Osteocyte (in vitro differentiated cells): ENCODE measurements at places on chromosomes 6 and 20. TPM values are rescaled to one million over a fixed set of nuclear protein-coding genes. Genes with fewer than 3 reads are reported as not detected.

The BMP5 gene
- total RNA-seq, result not detected in 2 replicates

The HRH3 gene
- not detected in 2 replicates for total RNA-seq

The FKBP1C gene
- 0.55 and 1.2 TPM in 2 replicates for total RNA-seq

The CEP57L1 gene
- total RNA-seq, result 11.0 and 13.2 TPM in 2 replicates

The TNFAIP3 gene
- total RNA-seq, result 12.0 and 17.4 TPM in 2 replicates

The MEI4 gene
- not detected in 2 replicates for total RNA-seq

The ADRM1 gene
- total RNA-seq, result 82.6 and 83.9 TPM in 2 replicates

The TBX18 gene
- 5.4 and 8.0 TPM in 2 replicates for total RNA-seq

The PTK6 gene
- total RNA-seq, result 0.13 TPM in 1 of 2 replicates, not detected in the other

The PRDM1 gene
- 0.29 TPM in 1 of 2 replicates, not detected in the other for total RNA-seq

The BTNL2 gene
- not detected in 2 replicates for total RNA-seq

The MUC21 gene
- total RNA-seq, result not detected in 2 replicates

GRCh38 chr6:75196081-75196687 lies 9.7 kb downstream of the COL12A1 start:
- peaks cover 48% of the 10 kb centered on the region for H3K4me1 ChIP-seq
- H3K27me3 ChIP-seq, result no peaks in the 10 kb centered on the region
- DNase-seq, result no peak
- no peak overlapping the region for H3K4me3 ChIP-seq
- peaks cover 53% of the 10 kb centered on the region for H3K36me3 ChIP-seq

- DNase-seq, result no peak
- no peaks in the 10 kb centered on the region for H3K27me3 ChIP-seq
- no peak overlapping the region for H3K4me3 ChIP-seq
- H3K36me3 ChIP-seq, result peaks cover 58% of the 10 kb centered on the region
- H3K27ac ChIP-seq, result no peak overlapping the region
- H3K4me1 ChIP-seq, result no peaks in the 10 kb centered on the region
These were observed 13.1 kb downstream of the FUCA2 start for GRCh38 chr6:143498428-143498827.

DNA sequence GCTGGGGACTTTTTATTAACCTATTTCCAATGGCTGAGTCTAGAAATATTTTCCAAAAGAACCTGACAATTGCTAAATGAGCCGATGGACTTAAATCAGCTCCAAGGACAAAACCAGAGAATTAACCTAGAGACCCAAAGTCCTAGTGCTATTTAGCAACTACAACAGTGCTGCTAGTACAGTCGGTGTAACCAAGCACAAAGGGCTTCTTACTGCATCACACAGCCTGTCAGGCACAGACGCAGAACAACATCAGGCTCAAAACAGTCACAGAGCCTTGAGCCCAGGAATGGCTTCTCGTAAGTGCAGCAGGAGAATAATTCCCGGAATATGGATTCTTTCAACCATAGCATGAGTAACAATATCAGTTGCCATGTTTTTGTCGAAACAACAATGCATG lies 70.0 kb downstream of the GFOD1 start:
- H3K27me3 ChIP-seq, result no peaks in the 10 kb centered on the region
- H3K36me3 ChIP-seq, result no peaks in the 10 kb centered on the region
- DNase-seq, result no peak
- H3K4me3 ChIP-seq, result no peak overlapping the region
- peaks cover 11% of the 10 kb centered on the region for H3K4me1 ChIP-seq

- H3K27ac ChIP-seq, result no peak overlapping the region
- no peaks in the 10 kb centered on the region for H3K4me1 ChIP-seq
These were observed 196.1 kb upstream of the QKI start for GRCh38 chr6:163218361-163218894.

- H3K27ac ChIP-seq, result no peak overlapping the region
- peaks cover 38% of the 10 kb centered on the region for H3K4me1 ChIP-seq
- peaks cover 3% of the 10 kb centered on the region for H3K36me3 ChIP-seq
- H3K27me3 ChIP-seq, result no peaks in the 10 kb centered on the region
- DNase-seq, result no peak
These were observed 45.4 kb downstream of the CDS2 start for GRCh38 chr20:5172167-5172601.

DNA sequence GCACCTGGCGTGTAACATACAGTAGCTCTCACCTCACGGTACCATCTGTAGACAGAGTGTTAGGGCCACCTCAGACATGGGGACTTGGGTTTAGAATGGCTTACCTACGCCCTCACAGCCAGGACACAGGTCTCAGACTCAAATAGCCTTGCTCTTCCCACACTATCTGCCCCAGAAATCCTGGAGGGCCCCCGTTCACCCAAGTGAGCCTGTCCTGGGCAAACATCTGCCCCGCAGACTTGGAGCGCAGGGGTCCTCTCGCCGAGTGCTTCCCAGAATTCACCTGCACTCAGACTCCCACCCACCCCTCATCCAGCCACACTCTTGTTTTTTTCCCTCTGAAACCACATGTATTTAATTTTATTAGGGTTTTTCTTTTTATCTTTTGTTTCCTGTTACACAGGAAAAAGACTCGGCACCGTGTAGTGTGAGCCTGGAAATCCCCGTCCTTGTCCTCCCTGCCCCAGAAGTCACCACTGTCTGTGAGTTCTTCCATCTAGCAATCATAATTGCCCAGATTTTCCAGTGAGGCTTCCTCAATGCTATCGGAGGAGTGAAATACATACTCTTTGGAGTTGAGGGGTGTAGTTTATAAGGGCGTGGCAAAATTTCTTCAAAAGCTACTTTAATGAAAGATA lies 17.1 kb upstream of the MAP1LC3A start:
- no peaks in the 10 kb centered on the region for H3K4me1 ChIP-seq
- peaks cover 31% of the 10 kb centered on the region for H3K36me3 ChIP-seq
- DNase-seq, result no peak
- no peaks in the 10 kb centered on the region for H3K27me3 ChIP-seq

- H3K4me1 ChIP-seq, result no peaks in the 10 kb centered on the region
- no peak overlapping the region for H3K27ac ChIP-seq
- no peak overlapping the region for H3K4me3 ChIP-seq
- peak; percentile 78 for DNase-seq
- no peaks in the 10 kb centered on the region for H3K36me3 ChIP-seq
These were observed 155.4 kb downstream of the DLL1 start for GRCh38 chr6:170135461-170135820.

DNA sequence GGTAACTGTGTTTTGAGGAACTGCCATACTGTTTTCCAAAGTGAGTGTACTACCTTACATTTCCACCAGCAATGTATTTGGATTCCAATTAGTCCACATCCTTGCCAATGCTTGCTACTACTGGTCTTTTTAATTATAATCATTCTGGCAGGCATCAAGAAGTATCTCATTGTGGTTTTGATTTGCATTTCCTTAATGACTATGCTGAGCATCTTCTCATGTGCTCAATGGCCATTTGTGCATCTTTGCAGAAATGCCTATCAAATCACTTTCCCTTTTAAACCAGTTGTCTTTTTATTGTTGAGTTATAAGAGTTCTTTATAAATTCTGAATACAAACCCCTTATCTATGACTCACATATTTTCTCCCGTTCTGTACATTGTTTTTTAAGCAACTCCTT lies 75.9 kb downstream of the ATG5 start:
- no peaks in the 10 kb centered on the region for H3K27me3 ChIP-seq
- no peak overlapping the region for H3K4me3 ChIP-seq
- no peak overlapping the region for H3K27ac ChIP-seq
- no peak for DNase-seq

- no peak for DNase-seq
- H3K27ac ChIP-seq, result no peak overlapping the region
- peaks cover 4% of the 10 kb centered on the region for H3K4me1 ChIP-seq
- no peaks in the 10 kb centered on the region for H3K27me3 ChIP-seq
- peaks cover 3% of the 10 kb centered on the region for H3K36me3 ChIP-seq
These were observed 51.0 kb downstream of the ABHD12 start for GRCh38 chr20:25339608-25340007.

DNA sequence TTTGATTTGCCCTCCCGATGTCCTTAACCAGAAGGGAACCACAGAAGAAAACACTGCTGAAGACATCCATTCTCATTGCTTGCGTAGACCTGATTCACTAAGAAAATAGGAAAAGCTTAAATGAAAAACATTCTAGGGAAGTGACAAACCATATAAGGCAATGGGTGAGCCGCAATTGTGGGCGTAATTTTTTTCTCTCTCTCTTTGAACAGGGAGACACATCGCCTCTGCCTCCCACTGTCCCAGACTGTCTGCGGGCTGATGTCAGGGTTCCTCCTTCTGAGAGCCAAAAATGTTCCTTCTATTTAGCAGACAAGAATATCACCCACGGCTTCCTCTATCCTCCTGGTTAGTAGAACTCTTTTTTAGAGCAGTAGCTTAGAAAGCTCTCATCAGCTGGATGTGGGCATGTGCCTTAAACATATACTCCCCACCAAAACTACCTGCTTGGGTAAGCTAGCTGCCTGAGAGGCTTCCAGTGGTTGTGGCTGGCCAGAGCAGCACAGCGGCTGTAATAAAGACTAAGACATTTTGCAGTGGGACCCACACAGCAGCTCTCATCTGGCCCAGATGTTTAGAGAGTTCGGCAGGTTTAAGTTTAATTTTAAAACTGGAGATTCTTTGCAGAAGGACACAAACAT lies 22.7 kb upstream of the CTAGE9 start:
- H3K36me3 ChIP-seq, result peaks cover 2% of the 10 kb centered on the region
- H3K27ac ChIP-seq, result peak overlapping the region; percentile 65
- no peaks in the 10 kb centered on the region for H3K27me3 ChIP-seq
- peaks cover 11% of the 10 kb centered on the region for H3K4me1 ChIP-seq
- peak overlapping the region; percentile 56 for H3K4me3 ChIP-seq

- no peak overlapping the region for H3K27ac ChIP-seq
- H3K27me3 ChIP-seq, result no peaks in the 10 kb centered on the region
- peaks cover 8% of the 10 kb centered on the region for H3K36me3 ChIP-seq
- no peak overlapping the region for H3K4me3 ChIP-seq
- DNase-seq, result no peak
These were observed 725 bp downstream of the BTBD3 start for GRCh38 chr20:11918391-11918845.

- no peak for DNase-seq
- H3K36me3 ChIP-seq, result no peaks in the 10 kb centered on the region
- H3K4me1 ChIP-seq, result peaks cover 12% of the 10 kb centered on the region
- H3K27me3 ChIP-seq, result peaks cover 22% of the 10 kb centered on the region
- no peak overlapping the region for H3K27ac ChIP-seq
These were observed 33.5 kb upstream of the BMP6 start for GRCh38 chr6:7692453-7692784.

GRCh38 chr6:120876424-120876823 lies 457.9 kb downstream of the TBC1D32 start:
- no peaks in the 10 kb centered on the region for H3K27me3 ChIP-seq
- H3K27ac ChIP-seq, result no peak overlapping the region
- H3K4me3 ChIP-seq, result no peak overlapping the region
- H3K4me1 ChIP-seq, result no peaks in the 10 kb centered on the region
- no peaks in the 10 kb centered on the region for H3K36me3 ChIP-seq
- DNase-seq, result no peak

DNA sequence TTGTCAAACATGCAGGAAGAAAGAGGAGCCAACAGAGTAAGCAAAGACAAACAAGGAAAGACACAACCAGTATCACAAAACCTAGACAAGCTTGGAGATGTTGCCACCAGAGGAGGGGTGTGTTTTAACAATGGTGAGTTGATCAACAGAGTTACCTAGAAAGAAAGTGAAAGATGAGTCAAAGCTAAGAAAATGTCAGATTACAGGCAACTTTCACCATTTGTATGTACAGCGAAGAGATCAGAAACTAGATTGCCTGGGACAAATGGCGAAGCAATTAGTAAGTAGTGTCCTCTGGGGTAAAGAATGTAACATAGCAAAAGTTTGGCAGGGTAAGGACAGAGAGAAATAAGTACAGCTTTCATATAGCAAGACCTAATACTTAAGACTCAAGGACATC lies 51.6 kb upstream of the POU3F2 start:
- no peak for DNase-seq
- no peak overlapping the region for H3K27ac ChIP-seq
- H3K4me3 ChIP-seq, result no peak overlapping the region
- peaks cover 40% of the 10 kb centered on the region for H3K27me3 ChIP-seq
- H3K4me1 ChIP-seq, result peaks cover 1% of the 10 kb centered on the region

DNA sequence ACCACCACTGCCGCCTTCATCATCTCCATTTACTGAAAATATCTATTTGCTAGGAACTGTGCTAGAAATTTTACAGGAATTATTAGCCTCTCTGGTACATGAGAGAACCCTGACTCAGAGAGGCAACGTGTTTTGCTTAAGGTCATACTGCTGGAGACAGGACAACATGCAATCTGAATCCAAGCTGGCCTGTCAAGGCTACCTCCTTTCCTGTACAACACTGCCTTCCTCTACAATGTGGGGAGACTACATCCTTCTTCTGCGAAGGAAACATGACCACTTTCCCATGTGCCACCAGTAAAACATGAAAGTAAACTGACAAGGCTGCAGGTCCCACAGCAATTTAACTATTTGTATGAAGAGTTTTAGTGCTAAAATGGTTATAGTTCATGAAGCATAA lies 200.9 kb downstream of the BACH2 start:
- H3K27me3 ChIP-seq, result peaks cover 13% of the 10 kb centered on the region
- H3K27ac ChIP-seq, result no peak overlapping the region
- no peaks in the 10 kb centered on the region for H3K36me3 ChIP-seq
- DNase-seq, result no peak

GRCh38 chr20:36823121-36823520 lies 49.6 kb upstream of the DSN1 start:
- no peak for DNase-seq
- H3K27me3 ChIP-seq, result no peaks in the 10 kb centered on the region
- H3K27ac ChIP-seq, result peak overlapping the region; percentile 48
- H3K4me3 ChIP-seq, result no peak overlapping the region
- peaks cover 37% of the 10 kb centered on the region for H3K4me1 ChIP-seq

DNA sequence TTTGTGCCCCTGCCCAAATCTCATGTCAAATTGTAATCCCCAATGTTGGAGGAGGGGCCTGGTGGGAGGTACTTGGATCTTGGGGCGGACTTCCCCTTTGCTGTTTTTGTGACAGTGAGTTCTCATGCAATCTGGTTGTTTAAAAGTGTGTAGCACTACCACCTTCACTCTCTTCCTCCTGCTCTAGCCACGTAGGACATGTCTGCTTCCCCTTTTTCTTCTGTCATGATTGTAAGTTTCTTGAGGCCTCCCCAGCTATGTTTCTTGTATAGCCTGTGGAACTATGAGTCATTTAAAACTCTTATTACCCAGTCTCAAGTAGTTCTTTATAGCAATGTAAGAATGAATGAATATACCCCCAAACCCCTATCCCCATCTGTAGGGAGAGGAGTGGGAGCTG lies 1013.7 kb upstream of the MAP3K7 start:
- DNase-seq, result no peak
- H3K4me1 ChIP-seq, result peaks cover 10% of the 10 kb centered on the region
- no peak overlapping the region for H3K4me3 ChIP-seq
- H3K27ac ChIP-seq, result no peak overlapping the region

DNA sequence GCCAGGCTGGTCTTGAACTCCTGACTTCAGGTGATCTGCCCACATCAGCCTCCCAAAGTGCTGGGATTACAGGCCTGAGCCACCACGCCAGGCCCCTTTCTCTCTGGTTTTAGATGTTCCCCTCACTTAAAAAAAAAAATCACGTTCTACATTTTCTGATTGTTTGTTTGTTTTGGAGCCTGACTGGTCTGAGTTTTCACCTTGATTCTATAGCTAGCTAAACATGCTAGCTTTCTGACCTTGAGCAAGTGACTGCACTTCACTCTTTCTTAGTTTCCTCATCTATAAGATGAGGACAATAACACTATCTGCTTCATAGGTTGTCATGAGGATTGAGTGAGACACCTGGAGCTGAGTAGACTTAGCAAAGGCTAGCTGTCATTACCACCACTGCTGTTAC lies 43.7 kb downstream of the SHLD1 start:
- no peaks in the 10 kb centered on the region for H3K4me1 ChIP-seq
- peaks cover 2% of the 10 kb centered on the region for H3K36me3 ChIP-seq
- H3K27me3 ChIP-seq, result no peaks in the 10 kb centered on the region
- no peak overlapping the region for H3K27ac ChIP-seq
- DNase-seq, result no peak

- peaks cover 10% of the 10 kb centered on the region for H3K4me1 ChIP-seq
- H3K4me3 ChIP-seq, result peak overlapping the region; percentile 67
- no peaks in the 10 kb centered on the region for H3K36me3 ChIP-seq
- peaks cover 70% of the 10 kb centered on the region for H3K27me3 ChIP-seq
These were observed 1.3 kb downstream of the RRAGD start for GRCh38 chr6:89410788-89411144.
